ENCODE measurements at places on chromosomes 1 and 21.

DNA sequence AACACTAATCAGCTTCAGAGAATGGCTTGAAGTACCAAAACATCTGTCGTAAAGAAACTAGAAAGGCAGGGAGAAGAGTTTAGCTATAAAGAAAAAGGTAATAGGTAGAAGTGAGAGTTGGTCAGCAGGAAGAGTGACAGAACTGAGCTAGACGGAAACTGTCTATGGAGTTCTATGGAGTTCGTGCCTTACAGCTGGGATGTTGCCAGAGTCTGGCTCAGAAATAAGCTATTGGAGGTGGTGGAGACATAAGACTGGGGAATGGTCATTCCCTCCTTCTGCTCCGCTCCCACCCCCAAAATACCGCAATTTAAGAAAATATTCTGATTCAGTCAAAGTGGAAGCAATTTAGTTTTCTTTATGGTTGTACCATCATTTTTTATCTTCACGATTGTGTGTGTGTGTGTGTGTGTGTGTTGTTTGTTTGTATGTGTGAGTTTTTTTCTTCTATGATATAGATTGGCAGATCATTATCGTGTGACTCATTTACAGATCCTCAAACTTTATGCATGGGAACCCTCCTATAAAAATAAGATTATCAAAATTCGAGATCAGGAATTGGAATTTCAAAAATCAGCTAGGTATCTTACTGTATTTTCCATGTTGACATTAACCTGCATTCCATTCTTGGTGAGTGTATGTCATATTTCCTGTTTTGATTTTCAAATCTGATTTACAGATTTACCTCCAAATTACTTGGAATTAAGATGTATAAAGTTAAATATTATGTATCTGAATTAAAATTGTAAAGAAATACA lies 79.0 kb downstream of the HSPA13 start:
- no peak for DNase-seq

DNA sequence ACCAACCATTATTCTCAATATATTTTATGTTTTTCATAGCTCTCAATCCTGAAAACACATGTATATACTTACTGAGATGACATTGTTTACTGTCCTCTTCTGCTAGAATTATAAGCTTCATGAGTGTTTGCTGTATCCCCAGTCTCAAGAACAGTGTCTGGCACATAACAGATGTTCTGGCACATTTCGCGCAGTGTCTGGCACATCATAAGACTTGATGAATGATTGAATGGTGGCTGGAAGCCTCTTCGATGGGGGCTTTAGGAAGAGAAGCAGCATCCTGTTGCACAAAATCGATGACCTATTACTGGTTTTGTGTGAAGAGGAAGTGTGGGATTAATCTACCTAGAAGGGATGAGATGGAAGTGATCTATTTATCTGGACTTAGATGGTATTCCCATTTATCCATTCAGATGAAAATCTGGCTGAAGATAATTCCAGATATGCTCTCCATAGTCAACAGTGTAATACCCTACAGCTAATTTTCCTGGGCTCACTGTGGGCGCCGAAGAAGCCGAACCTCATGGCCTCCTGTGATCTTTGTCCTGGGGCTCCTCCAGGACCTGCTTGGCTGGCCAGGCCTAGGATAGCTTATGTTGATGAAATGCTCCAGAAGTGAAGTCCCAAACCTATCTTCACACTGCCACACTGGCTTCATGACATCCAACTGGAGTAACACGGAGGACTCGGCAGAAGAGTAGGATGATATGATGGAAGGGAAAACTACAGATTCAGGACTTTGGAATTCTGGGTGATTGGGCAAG lies 26.5 kb downstream of the CD34 start:
- DNase-seq: no peak

- DNase-seq: no peak
Measured at GRCh38 chr1:200366577-200367253, 43.1 kb downstream of the ZNF281 start.

DNA sequence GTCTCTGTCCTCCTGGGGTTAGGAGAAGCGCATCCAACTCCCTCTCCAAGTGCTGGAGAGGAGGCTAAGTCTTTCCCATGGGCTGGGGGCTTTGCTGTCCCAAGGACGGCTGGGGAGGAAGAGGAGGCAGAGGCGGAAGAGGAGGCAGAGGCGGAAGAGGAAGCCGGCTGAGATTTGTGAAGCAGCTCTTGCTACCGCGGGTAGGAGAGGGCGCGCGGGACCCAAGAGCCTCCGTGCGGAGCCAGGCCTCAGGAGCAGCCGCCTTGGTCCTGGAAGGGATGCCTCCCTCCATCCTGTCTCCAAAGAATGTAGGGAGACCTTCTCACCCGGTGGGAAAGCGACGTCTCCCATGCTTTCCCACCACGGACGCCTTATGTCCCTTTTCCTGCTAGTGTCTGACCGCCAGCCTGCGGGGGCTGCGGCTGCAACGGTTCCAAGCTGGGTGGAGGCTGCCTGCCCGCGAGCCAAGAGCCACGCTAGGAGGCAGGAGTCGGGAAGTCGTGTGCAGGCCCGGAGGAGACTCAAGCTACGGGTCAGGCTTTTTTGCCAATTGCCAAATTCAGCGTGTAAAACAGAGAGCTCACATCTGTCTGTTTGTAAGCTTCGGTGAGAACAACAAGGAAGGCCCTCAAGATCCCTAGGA lies 320.3 kb downstream of the FAM72C start:
- no peak for DNase-seq

GRCh38 chr1:243917863-243918565 lies 68.0 kb upstream of the AKT3 start:
- DNase-seq: peak; percentile 30

- DNase-seq: no peak
Measured at GRCh38 chr1:59113876-59114457, 182.9 kb upstream of the FGGY start.

- DNase-seq: no peak
Measured at GRCh38 chr1:81725823-81726222, 74.9 kb upstream of the ADGRL2 start.

GRCh38 chr1:93963585-93963984 lies 54.4 kb upstream of the GCLM start:
- no peak for DNase-seq

DNA sequence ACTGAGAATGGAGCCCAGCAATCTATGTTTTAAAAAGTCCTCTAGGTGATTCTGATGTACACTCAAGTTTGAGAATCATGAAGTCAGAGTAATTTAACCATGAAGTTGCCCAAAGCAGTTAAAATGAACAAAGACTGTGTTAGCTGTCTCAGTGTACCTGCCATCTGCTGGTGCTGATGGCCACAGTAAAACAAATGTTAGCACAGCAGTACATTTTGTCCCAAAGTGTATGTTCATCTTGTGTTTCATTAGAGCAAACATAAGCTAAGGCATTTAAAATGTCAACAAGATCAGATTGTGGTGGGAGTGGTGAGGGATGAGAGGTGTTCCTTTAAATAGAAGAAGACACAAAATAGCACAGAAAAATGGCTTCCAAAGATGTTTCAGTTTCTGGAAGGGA lies 31.1 kb downstream of the FYB2 start:
- no peak for DNase-seq

GRCh38 chr1:244662599-244662998 lies 9.7 kb downstream of the DESI2 start:
- no peak for DNase-seq

DNA sequence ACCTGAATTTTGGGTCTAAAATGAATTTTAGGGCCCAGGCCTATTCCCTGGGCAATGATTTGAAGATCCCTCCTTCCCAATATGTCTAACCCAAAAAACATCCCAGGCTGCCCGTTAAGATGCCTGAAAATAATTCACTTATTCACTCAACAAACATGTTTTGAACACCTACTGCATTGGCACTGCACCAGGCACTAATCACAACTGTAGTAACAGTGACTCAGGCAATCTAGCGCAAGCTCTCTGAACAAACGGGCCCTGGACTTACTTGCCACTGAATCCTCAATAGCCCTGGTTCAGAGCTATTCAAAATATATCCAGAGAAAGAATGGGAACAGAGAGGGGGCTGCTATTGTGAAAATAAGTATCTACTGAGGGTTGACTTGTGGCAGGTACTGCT lies 4.2 kb downstream of the CD244 start:
- no peak for DNase-seq

DNA sequence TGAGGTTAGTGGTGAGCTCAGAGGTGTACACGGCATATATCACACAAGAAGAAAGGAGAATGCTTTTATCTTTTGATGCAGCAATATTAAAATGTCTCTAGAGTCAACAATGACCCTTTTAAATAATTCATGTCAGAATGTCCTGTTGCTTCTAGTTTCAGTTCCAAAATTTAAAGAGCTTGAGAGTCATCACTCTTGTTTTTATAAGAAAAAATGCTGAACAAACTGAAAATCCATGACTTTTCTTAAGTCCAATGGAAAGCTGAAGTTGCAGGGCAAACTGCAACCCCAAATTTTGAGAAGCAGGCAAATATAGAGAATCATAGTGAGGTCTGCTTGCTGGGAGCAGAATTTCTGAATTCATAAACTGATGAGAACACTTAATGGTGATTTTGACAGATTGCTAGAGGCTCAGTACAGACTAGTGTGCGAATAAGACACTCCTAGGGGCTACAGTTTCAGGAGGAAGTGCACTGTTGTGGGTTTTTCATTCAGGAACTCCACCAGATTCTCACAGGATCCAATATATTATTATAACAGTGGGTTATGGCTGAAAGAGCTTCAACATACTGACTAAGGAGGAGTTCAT lies 135.1 kb downstream of the CLIC6 start:
- no peak for DNase-seq

DNA sequence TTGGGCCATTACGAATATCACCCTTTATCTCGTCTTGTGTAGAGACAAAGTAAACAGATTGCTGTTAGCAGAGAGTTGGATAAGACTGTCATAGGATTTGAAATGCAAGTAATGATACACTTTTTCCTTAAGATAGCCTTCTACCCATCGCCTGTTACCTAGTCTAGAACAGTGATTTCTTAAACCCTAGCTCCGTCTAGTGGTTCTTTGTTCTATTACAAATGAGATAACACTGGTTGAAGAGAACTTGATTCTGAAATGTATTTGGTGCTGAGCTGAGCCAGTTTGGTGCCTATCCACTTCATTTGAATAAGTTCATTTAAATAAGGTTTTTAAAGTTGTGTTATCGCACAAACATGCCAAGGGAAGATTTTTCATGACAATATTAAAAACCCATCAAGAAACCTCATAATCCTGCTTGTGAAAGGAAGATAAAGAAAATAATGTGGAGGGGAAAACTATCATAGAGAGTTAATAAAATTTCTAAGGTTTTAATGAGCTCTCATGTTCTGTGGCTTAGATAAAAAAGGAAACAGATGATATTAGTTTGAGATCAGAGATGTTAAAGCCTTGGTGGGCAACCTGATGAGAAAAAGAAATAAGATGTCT lies 1.5 kb upstream of the KCNH1 start:
- peak; percentile 80 for DNase-seq

DNA sequence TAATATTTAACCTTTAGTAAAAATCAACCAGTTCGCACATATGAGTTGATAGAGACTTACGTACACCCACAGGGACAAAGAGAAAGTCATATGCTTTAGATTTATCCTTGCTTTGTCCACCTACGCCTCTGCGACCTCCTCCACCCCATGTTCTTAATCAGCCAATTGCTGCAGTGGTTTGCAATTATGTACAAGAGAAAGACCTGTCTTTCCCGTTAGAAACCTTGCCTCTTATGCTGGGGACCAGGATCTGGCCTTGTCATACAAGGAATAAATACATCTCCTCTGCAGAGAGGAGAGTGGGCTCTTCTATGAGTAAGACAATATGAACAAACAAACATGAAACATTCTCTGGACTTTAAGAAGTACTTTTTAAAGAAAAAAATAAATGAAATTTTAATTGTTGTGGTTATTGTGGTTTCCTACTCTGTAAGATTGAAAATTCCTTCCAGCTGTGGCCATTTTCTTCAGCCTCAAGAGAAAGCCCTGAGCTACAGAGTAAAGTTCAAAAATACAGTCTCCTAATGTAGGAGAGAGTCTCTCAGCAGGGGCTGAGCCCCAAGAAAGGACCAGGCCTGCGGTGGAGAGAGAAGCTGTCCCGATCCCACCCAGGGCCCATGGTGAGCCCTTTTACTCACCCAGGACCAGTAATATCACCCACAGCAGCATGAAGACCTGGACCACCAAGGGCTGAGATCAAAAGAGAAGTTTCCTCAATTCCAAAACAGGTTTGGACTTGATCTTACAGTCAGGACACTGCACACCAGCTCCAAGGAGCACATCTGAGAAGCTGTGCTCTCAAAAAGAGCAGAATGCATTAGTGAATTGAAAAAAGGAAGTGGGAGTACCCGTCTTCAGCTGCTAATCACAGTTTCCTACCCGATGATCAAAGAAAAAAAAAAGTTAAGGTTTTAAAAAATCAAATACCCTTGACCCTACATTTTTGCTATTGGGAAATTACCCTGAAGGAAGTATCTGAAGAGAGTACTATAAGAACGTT lies at the start of gene FCRL5:
Gene FCRL5, minus strand, starts transcription at position 822 of the 1,000 bp plus-strand sequence. Its CDS starts 153 bp downstream, at position 669.
- no peak for DNase-seq

- no peak for DNase-seq
Measured at GRCh38 chr1:193549081-193549480, 362.7 kb upstream of the B3GALT2 start.

DNA sequence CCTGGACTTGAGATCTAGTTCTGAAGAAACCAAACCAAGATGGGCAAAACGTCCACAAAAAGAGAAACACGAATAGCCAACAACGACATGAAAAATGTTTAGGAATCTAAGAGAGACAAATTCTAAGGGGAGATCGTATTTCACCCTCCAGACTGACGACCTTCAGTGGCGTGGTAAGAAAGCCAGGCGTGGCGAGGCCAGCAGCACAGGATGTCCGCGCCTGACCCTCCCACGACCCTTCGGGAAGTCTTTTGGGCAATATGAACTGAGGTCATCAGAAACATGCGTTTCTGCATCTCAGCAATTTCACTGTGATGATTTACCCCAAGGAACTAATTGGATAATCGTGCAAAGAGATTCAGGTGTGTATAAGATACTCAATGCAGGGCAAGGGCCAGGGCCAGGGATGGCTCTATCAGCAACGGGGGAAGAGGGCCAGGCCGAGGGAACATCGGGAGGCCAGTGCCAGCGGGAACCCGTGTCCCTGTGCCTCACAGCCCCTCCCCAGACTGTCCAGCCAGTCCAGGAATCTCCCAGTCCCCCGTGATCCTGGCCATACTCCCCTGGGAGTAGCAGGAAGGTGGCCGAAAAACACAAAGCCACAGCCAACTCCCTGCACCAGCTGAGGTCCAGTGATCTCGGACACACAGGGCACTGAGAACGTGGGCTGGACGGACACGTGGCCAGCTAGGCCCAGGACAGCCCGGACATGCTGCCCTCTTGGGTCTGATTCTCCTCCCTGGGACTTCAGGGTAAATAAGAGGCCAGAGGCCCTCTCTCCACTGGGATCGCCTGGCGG lies 53.6 kb upstream of the ADARB1 start:
- DNase-seq: no peak

- no peak for DNase-seq
Measured at GRCh38 chr1:87916965-87917364, 588.3 kb downstream of the LMO4 start.

Data from eye (tissue), 1 donor.